Mammary epithelial cell (primary cell): ENCODE measurements at places on chromosomes 3 and 15. TPM values are rescaled to one million over a fixed set of nuclear protein-coding genes. Genes with fewer than 3 reads are reported as not detected.

The EPHB1 gene
- 0.24 TPM in 1 of 2 replicates, not detected in the other for total RNA-seq

The CHRM5 gene
- total RNA-seq = under 0.01 TPM

The CRELD1 gene
- 12.6 and 14.4 TPM in 2 replicates for total RNA-seq

The CLRN1 gene
- total RNA-seq = not detected

The TMC3 gene
- not detected in 2 replicates for total RNA-seq

The STAB1 gene
- total RNA-seq = 0.29 TPM in 1 of 2 replicates, not detected in the other

The MAPKBP1 gene
- total RNA-seq = 109 and 121 TPM in 2 replicates
